Aorta (tissue), 5 donors: ENCODE measurements at places on chromosomes 1 and 21. TPM values are rescaled to one million over a fixed set of nuclear protein-coding genes. Genes with fewer than 3 reads are reported as not detected.

DNA sequence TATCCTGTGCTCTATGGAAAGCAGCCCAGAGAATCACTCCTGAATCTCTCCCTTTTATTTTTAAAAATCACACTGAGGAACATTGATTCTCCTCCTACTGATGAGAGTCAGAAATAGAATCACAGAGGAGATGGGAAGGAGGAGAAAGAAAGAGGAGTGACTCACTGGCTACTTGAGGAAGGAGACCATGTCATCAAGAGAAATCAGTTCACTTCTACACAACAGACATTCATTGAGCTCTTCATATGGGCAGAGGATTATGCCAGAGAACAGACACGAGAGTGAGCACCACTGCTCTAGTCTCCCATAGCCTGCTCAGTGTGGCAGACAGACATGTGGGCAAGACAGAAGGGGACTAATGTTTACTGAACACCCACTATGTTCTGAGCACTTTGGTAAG is 44.2 kb downstream of the RAB3B start:
- no peak for DNase-seq

- DNase-seq: peak; percentile 26
These were observed 24.4 kb upstream of the TSPEAR start for GRCh38 chr21:44735821-44736220.

Gene FAM167B
- 3.6 TPM for polyA plus RNA-seq

DNA sequence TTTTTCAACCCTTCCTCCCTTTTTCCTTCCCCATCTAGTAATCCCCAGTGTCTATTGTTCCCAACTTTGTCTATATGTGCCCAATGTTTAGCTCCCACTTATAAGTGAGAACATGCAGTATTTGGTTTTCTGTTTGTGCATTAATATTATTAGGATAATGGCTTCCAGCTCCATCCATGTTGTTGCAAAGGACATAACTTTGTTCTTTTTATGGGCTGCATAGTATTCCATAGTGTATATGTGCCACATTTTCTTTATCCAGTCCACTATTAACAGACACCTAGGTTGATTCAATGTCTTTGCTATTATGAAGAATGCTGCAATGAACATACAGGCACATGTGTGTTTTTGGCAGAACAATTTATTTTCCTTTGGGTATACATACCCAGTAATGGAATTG is 121.0 kb upstream of the C1orf105 start:
- DNase-seq: no peak

DNA sequence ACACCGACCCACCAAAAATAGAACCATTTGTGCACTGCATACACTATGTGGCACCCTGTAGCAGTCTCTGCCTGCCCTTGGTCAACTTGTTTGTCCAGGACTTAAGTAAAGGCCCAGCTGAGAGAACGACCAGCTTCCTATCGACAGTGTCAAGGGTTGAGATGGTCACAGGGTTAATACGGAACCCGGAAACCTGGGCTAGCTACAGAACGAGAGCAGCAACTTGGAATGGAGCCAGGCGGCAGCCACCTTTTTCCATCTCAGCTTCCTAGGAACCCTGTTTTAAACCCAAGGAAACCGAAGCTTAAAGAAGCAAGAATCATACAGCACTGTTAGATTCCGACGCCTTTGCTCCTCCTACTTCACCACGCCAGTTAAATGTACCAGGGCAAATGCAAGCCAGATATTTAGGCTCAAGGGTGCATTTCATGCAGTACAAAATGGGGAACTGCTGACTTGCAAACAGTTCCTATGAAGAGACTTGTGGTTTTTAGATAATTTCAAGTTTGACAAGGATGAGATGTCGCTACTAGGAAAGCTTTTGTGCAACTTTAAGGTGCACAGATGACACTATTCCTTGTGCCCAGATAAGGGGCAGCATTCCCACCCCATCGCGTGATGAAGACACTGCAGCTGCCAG is 35.5 kb downstream of the SLC66A1 start:
- no peak for DNase-seq

Gene MYOG
- polyA plus RNA-seq: not detected

GRCh38 chr1:216388558-216388957 is 34.7 kb downstream of the USH2A start:
- DNase-seq: no peak

DNA sequence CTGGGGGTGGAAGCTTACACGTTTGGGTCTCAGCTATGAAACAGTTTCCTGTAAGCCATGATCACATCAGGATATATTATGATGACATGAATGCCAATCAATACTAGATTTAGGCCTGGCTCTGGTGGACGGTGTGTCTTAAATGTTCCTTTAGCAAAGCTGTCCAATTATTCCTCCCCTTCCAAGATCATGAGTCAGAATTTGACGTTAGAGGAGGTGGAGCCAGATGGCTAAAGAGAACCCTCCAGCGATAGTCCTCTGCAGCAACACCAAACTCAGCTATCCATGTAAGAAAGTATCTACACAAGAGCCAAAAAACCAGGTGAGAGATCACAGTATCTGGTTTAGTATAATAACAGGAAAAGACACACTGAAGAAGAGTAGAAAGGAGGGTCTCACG is 47.8 kb downstream of the PACC1 start:
- no peak for DNase-seq

DNA sequence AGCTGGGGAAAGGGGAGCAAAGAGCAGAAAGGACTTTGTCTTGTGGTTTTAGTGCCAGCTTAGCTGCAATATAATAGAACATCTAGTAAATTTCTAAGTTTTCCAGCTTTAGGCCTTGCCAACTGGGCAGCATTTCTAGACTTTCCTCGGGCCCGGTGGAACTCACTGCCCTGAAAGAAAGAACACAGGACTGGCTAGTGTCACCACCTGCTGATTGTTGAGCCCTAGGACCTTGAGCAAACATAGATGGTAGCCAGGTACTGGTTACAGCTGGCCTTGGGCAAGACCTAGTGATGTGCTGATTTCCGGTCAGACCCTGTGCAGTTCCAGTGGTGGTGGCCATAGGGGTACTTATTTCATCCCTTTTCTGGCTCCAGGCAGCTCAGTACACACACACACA is 753.2 kb upstream of the B3GALT2 start:
- no peak for DNase-seq

GRCh38 chr21:39047046-39047445 is 136.2 kb downstream of the PSMG1 start:
- DNase-seq: no peak

Gene SPRR2F
- polyA plus RNA-seq: not detected

- DNase-seq: no peak
These were observed 55.2 kb downstream of the PUM1 start for GRCh38 chr1:31010086-31010989.

DNA sequence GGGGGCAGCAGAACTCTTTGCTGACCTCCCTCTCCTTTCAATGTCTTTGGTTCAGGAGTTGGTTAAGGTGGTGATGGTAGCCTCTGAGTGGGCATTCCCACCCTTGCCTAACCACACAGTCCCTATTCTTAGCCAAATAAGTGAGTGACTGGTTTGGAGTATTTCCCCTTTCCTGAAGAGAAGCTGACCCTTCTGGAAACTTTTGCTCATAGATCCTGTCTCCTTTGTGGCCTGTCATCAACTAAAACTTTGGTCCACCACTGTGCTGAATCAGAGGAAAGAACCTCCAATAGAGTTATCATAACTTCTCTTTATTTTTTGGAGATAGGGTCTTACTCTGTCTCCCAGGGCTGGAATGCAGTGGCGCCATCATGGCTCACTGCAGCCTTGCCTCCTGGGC is 31.1 kb downstream of the C1orf21 start:
- no peak for DNase-seq

DNA sequence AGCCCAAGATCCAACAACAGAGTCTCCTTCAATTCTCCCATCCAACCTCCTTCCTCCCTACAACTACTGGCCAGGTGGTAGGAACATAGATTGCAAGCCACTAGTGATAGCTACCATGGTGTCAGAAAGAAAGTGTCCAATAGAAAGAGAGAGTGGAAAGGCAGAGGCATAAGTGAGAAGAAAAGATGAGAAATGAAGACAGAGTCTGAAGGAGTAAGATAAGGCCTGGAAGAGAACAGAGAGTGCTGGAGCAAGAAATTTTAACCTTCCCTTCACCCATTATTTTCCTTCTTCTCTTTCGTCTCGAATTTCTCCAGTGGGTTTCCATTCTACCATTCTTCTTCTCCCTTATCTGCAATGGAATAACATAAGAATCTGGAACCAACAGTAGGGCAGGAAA is 57.9 kb downstream of the CDC42BPA start:
- no peak for DNase-seq

DNA sequence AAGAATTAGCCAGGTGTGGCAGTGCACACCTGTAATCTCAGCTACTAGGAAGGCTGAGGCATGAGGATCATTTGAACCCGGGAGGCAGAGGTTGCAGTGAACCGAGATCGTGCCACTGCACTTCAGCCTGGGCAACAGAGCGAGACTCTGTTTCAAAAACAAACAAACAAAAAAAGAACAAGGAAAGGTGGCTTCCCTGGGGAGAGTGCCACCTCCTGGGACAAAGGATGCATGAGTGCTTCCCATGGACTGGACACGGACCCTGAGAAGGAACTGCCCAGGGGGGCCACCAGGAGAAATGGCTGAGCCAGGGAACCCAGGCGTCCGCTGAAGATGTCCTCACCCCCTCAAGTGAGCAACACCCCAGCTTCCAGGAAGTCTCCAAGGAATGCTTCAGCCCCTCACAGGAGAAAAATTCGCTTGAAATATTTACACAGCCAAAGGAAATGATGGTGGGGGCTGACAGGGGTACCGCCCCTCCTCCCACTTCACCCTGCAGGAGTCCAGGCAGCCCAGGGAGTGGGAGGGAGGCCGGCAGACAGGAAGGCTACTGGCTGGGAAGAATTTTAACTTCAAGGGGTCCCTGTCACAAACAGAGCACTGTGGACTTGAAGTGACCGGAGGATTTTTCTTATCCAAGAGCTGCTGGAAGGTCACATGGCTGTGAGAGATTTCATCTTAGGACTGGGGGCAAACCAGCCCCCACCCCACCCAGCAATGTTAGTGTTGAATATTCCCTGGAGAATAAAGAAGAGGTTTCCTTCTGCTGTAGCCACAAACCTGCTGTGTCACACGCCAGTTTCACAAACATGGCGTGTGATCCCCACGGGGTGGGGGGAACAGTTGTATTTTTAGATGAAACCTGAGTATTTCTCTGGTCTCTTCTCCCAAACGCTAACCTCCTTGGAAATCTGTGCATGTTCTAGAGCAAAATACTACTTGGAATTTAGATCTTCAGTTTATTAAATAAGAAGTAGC is 90.8 kb upstream of the SLC25A33 start:
- DNase-seq: no peak

Gene DNASE2B
- polyA plus RNA-seq: not detected
